ENCODE measurements at places on chromosomes 11 and 22.

GRCh38 chr11:72030472-72031045, 31.9 kb downstream of the IL18BP start:
- no peak for DNase-seq

- DNase-seq = peak; percentile 52
Measured at GRCh38 chr22:25057013-25057881, 104.7 kb downstream of the KIAA1671 start.

DNA sequence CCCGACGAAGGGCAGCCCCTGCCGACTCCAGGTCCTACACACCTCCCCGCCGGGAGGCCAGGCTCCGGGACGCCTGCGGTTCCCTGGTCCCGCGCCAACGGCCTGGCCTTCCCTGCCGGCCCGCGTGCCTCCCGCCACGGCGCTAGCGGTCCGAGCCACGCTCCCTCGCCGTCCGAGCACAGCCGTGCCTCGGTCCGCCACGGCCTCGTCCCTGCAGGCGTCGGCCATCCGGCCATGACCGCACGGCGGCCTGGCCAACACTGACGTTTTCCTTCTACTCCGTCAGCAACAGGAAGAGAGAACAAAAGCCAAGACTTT, 532 bp downstream of the EIF4G2 start:
- no peak for DNase-seq

- no peak for DNase-seq
Measured at GRCh38 chr11:19176629-19177186, 25.1 kb downstream of the CSRP3 start.

- no peak for DNase-seq
Measured at GRCh38 chr11:17116117-17116516, 38.6 kb upstream of the RPS13 start.

Measured in stimulated activated CD8-positive, alpha-beta memory T cell treated with anti-CD3 and anti-CD28 coated beads, Interleukin-15, amount 100 ng/mL, for 4 hours (primary cell).